Testis (tissue), 5 donors: ENCODE measurements at places on chromosomes 2 and 18.

GRCh38 chr2:181554061-181554830 is 97.1 kb downstream of the ITGA4 start:
- no peak for DNase-seq

- DNase-seq, result no peak
Observed at GRCh38 chr2:215919624-215920243, 93.6 kb downstream of the MREG start.

DNA sequence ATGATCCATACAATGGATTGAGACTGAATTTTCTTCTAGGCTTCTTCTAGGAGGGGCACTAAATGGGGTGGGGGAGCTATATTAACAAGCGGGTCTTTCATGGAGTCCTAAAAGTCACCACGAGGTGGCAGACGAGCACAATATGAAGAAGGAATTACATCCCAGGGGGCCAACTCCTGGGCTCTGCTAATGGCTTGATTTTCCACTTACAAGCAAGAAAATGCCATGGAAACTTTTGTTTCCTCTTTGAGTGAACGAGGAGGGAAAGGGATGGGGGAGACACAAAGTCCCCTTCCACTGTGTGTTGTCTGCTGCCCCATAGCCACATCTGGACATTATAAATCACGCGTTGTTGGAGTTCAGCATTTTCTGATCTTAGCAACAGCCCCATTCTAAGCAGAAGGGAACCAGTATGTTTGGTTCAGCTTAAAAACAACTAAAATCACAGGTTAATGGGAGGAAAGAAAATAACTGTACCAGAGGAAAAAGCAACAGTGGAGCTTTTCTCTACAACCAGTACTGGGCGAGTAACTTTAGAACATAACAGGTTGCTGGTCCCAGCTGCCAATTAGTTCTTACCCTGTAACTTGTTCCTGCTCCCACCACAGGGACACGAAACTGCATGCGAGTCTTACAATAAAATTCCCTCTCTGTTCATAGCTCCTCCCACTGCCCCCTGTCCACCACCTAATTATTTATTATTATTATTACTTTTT is 285.0 kb upstream of the PARD3B start:
- peak; percentile 86 for DNase-seq

- DNase-seq, result peak; percentile 76
Observed at GRCh38 chr2:44244135-44244871, 31.0 kb upstream of the SLC3A1 start.

DNA sequence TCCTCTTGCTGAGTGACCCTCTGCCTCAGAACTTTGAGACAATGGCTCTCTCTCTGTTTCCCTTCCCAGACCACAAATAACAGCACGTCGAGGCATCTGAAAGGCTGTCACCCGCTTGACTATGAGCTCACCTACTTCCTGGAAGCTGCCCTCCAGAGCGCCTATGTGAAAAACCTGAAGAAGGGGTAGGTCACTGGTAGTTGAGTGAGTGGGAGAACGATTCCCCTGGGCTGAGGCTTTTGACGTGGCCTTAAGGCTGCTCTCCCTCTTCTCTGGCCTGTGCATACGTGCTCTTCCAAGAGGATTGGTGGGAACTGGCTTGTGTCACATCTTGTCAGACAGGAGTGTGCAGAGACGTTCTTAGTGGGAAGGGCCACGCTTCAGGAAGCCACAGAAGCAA is 63.1 kb upstream of the MCFD2 start:
- DNase-seq, result no peak

GRCh38 chr2:109736177-109736827 is 57.8 kb upstream of the RGPD5 start:
- DNase-seq, result peak; percentile 79

- no peak for DNase-seq
Observed at GRCh38 chr18:30451981-30452380, 590.6 kb downstream of the DSC3 start.

DNA sequence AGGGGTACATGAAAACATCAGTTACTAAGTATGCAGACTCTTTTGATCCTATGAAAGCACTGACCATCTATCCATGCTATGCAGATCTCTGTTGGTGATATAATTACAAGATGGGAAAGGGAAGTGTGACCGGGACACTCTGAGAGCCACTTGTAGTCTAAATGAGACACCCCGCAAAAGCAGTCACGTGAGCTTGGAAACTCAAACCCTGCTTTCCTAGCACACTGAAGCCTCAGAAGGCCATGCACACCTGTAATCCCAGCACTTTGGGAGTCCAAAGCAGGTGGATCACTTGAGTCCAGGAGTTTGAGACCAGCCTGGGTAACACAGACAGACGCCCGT is 137.5 kb downstream of the INO80D start:
- DNase-seq, result no peak

GRCh38 chr2:23378496-23378895 is 6.5 kb upstream of the KLHL29 start:
- DNase-seq, result no peak

- DNase-seq, result no peak
Observed at GRCh38 chr2:118669654-118670053, 177.8 kb downstream of the EN1 start.

DNA sequence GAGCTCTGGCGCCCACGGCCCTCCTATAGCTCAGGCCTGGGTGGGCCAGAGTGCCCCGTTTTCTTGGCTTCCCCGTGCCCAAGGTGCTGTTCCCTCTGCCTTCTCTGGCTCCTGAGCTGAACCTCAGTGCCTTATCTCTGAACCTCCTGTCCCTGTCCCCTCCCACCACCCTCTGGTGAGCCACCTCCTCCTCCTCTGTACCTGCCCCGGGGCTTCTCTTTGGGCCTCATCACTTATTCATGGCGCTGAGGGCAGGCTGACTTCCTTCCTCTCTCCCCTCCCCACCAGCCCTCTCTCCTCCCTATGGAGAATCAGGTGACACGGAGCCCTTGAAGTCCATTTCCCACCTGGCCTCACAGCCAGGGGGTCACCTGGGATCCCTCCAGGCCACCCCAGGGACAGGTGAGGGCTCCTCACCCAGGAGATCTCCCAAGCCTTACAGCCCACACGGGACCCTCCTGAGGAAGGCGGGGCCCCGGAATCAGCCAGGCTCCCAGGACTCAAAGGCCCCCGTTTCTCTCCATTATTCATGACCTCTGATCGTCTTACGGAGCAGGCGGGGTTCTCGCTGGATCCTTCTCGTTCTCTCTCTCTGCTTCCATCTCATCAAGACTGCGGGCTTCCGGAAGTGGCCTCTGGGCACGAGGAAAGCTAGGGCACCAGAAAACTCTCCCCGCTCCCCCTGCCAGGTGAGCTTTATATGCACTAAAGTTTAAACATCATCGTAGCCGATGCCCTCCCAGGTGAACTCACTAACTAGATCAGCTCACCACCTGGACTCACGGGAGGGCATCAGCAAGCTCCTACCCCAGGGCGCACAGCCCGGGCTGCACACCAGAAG is at the start of gene LOXHD1:
TSS of gene LOXHD1 (minus strand) at position 106 of the 841 bp plus-strand sequence. CDS start 187 bp downstream, outside the sequence.
- no peak for DNase-seq

DNA sequence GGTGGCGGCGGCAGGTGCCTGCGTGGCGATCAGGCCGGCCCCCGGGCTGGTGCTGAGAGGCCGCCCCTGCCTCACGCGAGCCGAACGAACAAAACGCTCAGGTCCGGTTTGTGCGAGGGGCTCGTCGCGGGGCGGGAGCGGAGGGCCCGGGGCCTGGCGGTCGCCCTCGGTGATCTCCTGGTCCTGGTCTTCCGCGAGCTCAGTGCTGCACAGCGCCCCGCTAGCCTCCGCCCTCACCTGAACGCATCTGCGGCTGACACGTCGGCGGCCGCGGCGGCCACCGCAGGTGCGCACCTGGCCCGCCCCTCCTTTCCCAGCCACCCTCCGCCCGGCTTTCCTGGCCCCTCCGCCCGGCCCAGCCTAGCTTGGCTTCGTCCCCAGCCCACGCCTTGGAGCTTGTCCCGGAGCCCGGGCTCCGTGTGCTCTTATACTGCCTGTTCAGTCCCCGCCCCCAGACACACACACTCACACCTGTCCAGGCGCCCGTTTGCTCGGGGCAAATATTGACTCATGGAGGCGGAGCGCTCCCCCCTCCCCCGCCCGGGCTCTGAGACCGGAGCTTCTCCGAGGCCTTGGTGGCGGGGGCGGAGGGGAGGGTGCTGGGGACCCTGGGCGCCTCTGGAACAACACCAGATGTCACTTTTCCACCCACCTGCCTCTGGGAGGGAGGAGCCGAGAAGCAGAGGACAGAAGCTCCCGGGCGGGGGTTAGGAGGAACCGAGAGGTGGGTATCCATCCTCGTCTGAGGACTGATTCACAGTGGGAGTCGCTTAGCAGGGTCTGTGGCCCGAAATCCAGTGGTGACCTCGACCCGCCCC is 8.6 kb upstream of the CRYBA2 start:
- no peak for DNase-seq

DNA sequence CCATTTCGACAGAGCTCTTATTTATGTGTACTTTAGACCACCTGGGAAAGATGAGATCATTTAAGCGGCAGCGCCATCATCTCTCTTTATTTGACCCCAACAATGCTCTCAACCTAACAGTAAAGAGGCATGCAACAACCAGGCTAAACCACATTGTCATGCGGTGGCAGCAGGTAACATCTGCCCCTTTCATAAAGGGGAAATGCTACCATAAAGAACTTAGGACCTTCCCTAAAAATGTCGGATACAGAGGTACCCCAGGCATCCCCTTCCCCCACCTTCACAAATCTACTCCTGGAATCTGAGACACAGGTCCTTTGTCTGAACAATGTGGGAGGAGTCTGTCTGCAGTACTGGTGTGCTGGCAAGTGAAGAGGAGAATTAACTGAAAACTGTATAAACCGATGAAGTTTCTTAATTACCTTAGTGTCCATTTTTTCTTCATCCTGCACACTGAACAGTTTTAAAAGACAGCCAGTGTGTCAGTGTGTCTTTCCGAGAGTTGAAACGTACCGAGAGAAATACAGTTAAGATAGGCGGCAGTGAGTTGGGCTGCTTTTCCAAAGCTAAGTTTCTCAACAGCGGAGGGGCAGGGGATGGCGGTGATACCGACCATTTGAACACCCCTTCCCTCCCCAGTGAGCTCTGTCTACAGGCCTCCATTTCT is 1.9 kb downstream of the MEX3C start:
- DNase-seq, result peak; percentile 72

DNA sequence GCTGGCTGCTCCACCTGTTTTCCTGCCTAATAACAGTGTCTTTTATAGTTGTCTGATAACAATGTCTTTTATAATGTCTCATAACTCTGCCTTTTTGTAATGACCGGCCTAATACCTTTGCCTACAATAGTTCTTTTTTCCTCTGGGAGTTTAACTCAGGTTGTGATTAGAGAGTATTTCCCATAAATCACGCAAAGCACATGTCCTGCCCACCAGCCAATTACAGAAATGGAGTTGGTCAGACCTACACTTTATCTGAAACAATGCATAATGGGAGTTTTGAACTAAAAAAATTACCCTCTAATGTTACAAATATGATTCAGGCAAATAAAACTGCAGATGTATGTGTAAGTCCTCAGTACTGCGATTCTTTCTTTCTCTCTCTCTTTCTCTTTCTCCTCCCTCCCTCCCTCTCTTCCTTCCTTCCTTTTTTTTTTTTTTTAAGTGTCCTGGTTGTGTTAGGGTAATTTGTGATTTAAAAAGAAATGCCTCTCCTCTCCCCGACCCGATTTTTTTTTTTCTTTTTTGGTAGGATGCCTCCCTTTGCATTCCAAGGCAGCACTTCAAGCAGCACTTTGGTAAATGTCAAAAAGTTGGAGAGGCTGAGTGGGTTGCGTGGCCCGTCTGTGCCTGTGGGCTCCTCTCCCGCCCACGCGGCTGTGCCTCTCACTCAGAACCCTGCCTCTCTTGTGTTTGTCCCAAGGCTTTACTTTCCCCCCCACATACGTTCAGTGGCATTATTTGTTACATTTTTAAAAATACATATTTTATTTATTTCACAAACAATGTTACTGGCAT is 147.3 kb downstream of the AGAP1 start:
- DNase-seq, result peak; percentile 34

GRCh38 chr2:231617059-231617926 is 24.6 kb downstream of the TEX44 start:
- DNase-seq, result no peak

GRCh38 chr18:13871701-13872100 is 43.6 kb downstream of the MC2R start:
- DNase-seq, result no peak

GRCh38 chr2:3126171-3126910 is 251.3 kb downstream of the EIPR1 start:
- no peak for DNase-seq

GRCh38 chr2:171347591-171348032 is 86.2 kb downstream of the METTL8 start:
- peak; percentile 28 for DNase-seq

GRCh38 chr2:111173338-111173737 is 52.6 kb downstream of the BCL2L11 start:
- no peak for DNase-seq

- DNase-seq, result no peak
Observed at GRCh38 chr2:191995285-191995684, 148.4 kb upstream of the CAVIN2 start.

- no peak for DNase-seq
Observed at GRCh38 chr18:40917056-40917455, 1038.0 kb upstream of the PIK3C3 start.

DNA sequence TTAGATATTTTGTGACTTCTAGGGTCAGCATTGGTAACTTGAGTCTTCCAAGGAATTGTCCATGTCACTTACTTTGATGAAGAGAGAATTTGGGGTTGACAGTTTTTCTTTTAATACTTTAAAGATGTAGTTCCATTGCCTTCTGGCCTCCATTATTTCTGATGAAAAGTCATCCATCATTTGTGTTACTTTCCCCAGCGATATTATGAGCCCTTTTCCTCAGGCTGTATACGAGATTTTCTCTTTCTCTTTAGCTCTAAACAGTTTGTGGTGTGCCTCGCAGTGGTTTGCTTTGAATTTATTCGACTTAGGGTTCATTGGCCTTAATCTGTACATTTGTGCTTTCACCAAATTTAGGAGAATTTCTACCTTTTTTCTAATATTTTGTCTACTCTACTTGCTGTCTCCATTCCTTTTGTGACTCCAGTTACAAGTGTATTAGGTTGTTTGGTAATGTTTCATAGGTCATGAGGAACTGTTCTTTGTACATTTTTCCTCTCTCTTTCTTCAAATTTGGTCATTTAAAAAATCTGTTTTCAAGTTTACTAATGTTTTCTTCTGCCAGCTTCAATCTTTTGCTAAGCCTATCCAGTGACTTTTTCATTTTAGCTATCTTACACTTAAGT is 131.4 kb upstream of the OTOS start:
- no peak for DNase-seq

DNA sequence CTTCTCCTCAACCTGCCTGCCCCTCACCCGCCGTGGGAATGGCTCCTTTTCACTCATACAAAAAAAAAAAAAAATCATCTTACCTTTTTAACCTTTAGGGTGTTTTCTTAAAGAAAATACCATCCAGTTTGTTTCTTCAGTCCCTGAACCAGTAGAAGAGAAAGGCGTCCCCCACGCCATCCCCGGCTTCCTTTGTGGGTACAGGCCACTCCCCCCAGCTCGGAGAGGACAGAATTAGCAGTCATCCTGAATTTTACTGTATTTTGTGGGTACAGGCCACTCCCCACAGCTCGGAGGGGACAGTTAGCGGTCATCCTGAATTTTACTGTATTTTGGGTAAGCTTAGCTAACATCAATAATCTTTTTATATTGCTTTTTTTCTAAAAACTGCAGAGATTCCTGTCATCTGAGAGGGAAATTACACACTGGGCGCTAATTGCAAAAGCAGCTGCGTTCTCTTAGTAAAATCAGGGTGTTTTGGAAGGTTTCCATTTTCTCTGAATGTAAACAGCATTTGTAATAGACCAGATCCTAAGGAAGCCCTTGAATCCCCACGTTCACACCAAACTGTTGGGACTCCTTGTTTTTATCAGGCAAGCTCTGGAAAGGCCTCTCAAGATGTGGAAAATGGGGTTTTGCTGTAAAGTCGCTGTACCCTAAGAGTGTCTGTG is 72.5 kb downstream of the NFATC1 start:
- no peak for DNase-seq
